ENCODE measurements at places on chromosomes 12 and 14.

DNA sequence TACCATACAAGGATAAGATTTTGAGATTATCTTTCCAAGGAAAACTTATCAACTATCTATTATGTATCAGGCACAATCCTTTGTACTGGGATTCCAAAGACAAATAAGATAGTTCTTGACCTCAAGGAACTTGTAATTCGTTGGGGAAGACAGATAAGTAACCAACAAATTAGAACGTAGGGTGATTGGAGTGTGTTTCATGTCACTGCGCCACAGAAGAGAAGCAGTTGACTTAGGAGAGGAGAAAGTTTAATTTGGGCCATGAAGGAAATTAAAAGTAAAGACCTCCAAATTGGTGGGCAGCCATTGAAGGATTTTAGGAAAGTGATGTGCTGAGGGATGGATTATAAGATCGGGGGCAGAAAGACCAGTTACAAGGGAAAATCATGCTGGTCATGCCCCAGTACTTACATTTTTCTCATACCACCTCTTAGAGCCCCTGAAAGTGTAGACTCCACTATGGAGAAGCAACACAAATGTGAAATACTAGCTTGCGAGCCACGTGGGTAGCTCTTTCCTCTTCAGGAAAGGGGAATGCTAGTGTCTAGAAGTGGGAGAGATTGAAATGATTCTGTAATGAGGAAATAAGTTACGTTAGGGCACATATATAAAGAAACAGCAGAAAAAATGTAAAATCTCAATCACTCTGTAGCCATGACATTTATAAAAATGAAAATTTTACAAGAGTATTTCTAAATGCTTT, 148.7 kb downstream of the ETV6 start:
- DNase-seq: no peak

DNA sequence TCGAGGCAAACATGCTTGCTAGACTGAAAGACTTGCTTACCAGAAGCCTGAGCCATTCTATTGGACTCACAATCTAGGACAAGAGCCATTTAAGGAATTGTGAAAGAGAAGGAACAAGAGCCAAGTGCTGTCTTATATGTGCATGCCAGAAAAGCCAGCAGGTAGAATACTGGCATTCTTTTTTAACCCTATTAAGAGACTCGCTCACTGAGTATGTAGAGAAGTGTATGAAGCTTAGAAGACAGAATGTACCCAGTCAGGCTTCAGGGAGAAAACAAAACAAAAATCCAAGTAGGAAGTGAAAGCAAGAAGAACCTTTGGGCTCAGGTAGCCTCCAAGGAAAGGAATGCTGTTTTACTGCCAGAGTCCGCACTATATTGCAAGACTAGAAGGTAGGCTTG, 65.9 kb downstream of the DCAF5 start:
- no peak for DNase-seq

DNA sequence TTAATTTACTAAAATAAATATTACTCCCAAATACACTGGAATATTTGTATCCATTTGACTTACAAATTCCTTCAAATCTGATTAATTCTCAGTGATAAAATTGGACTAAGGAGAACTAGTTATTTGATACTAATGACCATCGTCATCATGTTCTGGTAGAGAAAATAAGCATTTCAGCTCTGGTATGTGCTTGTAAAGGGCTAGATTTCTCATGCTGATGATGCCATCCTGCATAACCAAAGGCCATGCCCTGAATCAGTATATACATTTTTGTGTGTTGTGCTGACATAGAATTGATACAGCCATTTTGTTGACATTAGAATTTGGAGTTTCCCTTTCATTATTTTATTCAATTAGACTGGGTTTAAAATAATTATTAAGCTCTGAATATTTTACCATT, 148.9 kb downstream of the PCNX1 start:
- DNase-seq: no peak

- peak; percentile 68 for DNase-seq
Measured at GRCh38 chr12:69570545-69571399, 14.5 kb upstream of the CCT2 start.

GRCh38 chr12:1591543-1591942, 2.8 kb downstream of the FBXL14 start:
- no peak for DNase-seq
